ENCODE measurements at places on chromosomes 7 and 10. TPM values are rescaled to one million over a fixed set of nuclear protein-coding genes. Genes with fewer than 3 reads are reported as not detected.
A peak's percentile ranks its signal among the peaks of the same experiment; 100 is the strongest.

DNA sequence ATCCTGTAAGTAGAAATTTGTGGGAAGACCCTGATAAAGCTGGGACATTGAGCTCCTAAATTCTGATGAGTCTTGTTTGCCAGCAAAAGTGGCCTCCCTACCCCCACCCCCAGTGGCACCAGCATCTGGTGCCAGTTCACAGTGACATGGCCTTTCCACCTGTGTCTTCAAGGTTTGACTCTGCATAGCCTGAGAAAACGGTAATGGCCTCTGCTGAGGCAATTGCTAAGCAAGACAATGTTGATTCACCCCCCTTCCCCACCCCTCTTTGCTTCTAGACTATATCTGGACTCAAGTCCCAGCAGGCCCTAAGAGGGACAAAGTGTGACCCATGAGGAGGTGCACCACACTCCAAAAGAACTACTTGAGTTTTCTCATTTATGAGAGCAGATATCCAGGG lies 48.0 kb upstream of the PIK3CG start:
- no peak for DNase-seq

DNA sequence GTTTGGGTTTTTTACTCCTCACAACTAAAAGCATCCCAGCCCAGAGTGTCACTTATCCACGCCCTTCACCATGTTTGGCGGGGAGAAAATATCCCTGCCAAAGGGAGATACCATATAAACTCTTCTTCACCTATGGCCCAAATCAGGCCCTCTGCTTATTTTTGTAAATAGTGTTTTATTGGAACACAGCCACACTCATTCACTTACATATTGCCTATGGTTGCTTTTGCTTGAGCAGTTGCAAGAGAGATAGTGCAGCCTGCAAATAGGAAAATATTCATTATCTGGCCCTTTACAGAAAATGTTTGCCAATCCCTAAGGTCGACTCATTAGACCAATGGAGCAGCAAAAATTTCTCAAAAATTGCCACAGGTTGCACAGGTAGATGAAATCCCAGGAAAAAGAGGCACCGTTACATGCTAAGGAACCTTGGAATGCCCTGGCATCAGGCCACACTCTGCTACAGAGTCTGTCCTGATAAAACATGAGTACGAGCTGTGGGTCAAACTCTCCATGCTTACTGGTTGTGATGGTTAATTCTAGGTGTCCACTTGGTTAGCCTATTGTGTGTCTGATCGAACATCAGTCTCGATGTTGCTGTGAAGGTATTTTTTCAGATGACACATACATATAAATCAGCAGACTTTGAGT lies 7.9 kb upstream of the RASSF4 start:
- DNase-seq, result peak; percentile 13

DNA sequence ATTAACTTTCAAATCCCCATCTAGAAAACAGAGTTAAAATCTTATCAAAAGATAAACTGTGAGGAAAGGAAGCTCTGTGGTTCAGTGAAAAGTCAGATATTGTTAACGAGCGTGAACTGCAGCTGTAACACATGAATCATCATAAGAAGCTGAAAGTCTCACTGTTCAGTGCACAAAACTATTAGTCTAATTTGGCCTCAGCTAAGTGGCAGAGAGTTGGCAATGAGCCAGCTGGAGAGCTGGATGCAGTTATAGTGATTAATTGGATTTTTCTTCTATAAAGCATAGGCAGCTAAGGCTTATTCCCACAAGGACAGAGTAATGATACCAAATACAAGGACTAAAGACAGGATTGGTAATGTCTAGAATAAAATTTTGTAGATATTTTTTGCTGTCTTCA lies 101.1 kb upstream of the ABCB5 start:
- peak; percentile 42 for DNase-seq

GRCh38 chr7:47267346-47267745 lies 314.6 kb downstream of the TNS3 start:
- no peak for DNase-seq

DNA sequence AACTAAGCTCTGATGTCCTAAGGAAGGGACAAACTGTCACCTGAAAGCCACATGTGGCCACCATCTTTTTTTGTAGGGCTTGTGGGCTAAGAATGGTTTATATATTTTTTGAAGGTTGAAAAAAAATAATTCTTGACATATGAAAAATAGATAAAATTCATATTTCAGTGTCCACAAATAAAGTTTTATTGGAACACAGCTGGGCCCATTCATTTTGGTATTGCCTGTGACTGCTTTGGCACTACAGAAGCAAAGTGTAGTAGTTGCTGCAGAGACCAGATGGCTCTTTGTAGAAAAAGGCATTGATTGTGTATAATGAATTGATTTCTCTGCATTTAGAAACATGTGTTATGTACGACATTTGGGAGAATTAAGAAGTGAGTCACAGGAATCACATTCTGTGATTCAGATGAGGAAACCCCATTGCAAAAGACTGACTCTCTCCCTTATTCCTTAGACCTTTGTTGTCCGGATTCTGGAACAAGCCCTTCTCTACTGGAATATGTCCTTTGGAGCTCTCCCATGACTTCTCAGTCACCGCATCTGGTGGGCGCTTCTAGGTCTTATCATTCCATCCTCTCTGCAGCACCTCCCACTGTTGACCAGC lies 438.7 kb downstream of the LRMDA start:
- DNase-seq, result no peak

DNA sequence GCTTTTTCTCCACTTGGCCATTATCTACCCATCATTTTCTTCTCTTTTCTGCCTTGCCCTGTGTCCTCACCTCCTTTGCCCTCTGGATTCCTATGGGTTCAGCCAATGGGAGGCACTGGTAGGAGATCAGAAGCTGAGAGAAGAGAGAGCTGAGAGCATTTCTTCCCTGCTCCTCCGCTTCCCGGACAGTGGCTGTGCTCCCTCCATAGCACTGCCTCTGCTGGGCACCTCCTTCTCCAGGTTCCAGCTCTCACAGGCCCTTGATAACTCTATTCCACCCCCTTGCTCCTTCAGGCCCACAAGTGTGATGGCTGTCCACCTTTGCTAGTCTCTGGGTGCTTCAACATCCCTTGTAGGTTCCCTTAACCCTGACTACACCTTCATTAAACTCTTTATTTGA lies 79.6 kb downstream of the LSM5 start:
- DNase-seq, result no peak

GRCh38 chr10:88598055-88598454 lies 11.5 kb downstream of the LIPJ start:
- DNase-seq, result no peak

DNA sequence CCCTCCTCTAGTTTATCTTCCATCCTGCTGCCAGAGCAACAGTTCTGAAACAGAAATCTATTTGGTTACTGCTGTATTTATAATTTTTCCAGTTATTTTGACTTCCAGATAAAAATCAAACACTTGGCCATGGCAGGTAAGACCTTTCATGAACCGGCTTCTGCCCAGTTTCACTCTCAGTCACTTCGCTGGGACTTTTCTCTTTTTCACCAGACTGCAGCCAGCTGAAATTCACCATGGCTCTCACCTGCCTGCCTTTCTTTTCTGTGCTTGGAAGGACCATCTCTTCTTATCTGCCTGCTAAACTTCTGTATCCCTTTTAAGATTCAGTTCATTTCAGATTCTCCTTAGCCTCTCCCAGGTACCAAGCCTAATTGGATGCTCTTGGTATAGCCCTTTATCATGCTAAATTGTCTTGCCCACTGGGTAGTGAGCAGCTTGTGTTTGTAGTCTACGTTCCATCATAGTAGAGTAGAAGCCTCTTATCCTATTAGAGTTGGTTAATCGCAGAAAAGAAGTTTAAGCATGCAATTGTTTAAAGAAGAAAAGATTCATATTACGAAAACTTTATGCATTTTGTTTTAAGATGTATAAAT lies 71.7 kb downstream of the TAF3 start:
- no peak for DNase-seq

DNA sequence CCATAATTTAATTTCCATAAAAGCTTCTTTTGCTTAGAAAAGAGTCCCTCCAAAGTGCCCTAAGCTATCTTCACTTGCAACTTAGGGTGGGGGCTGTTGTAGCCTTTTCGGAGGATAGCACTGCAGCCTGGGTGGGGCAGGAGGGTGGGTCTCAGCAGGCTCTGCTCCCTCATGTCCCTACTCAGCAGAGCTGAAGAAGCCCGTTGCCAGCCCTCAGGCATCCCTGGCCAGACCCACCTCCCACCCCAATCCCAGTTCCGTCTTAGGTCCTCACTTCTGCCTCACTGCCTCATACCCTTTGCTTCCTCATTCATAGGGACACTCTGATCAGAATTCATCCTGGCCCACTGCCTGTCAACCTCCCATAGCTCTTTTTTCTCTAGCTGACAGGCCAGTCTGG lies 99.8 kb upstream of the ZMIZ1 start:
- no peak for DNase-seq

The ANKRD22 gene
- not detected for total RNA-seq

The ELOVL3 gene
- total RNA-seq, result 4.6 TPM

Measured in omental fat pad (tissue), 4 donors.